HEK293T (cell line): ENCODE measurements at places on chromosomes 3 and 15.

DNA sequence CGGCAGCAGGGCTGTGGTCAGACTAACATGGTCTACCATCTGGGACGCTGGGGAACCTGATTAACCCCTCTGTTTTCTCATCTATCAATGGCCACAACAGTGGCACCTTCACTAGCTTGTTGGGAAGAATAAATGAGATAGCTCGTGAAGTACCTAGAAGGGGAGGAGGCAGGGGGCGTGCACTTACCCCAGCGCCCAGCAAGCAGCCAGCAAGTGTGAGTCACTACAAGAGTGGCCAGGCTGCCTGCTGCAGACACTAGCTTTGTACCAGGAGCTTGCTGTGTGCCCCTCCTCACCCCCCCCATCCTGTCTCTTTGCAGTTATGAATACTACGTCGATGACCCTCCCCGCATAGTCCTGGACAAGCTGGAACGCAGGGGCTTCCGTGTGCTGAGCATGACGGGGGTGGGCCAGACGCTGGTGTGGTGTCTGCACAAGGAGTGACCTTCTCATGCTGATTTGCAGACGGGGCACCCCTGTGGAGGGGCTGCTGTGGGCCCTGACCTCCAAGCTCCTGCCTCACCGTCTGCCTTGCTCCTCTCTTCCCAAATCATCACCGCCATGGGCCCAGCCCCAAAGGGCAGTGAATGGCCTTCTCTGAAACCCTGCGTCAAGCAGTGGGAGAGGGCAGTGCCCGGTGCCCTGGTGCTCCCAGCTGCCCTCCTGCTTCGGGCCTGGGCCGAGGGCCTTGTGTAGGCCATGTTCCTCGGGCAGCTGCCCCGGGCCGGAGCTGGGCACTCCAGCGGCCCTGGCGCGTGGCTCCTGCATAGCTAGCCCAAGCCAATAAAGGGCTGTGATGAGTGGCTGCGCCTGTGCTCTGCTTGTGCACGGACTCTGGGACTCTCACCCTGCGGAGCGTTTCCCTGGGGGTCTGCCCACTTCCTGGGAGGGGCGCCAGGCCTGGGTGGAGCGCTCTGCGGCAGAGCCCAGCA lies 2.6 kb upstream of the C15orf62 start:
- DNase-seq, result no peak

- no peak for DNase-seq
These were observed 242.5 kb upstream of the TBL1XR1 start for GRCh38 chr3:177439694-177440269.

GRCh38 chr3:160473978-160474377 lies 24.4 kb upstream of the TRIM59 start:
- DNase-seq, result no peak

GRCh38 chr3:149891621-149892020 lies 78.6 kb downstream of the RNF13 start:
- DNase-seq, result no peak

- DNase-seq, result no peak
These were observed 93.3 kb downstream of the ADAMTSL3 start for GRCh38 chr15:83747050-83747717.

- DNase-seq, result peak; percentile 6
These were observed 793 bp downstream of the SLC30A4 start for GRCh38 chr15:45521596-45522327.

GRCh38 chr3:196835086-196835485 lies 32.6 kb upstream of the SENP5 start:
- DNase-seq, result no peak

- no peak for DNase-seq
These were observed 42.9 kb downstream of the PAK2 start for GRCh38 chr3:196782511-196782910.

DNA sequence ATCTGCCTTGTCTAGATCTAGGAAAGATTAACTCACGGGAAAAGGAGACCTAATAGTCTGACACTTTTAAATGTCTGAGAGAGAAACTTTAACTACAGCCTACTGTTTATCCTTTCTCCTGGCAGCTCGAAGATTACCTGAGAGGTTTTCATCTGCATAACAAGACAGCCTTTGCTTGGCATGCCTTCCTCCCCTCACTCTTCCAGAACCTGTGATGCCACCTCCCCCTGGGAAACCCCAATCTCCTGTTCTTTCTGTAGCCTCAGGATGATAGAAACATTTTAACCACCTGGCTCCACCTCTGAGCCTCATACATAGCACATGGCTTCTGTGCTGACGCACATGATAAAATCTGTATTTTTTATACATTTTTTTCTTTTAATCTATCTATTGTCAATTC lies 420.8 kb downstream of the CNTN6 start:
- DNase-seq, result no peak

- DNase-seq, result no peak
These were observed 1443.7 kb upstream of the CADM2 start for GRCh38 chr3:83515123-83515522.

DNA sequence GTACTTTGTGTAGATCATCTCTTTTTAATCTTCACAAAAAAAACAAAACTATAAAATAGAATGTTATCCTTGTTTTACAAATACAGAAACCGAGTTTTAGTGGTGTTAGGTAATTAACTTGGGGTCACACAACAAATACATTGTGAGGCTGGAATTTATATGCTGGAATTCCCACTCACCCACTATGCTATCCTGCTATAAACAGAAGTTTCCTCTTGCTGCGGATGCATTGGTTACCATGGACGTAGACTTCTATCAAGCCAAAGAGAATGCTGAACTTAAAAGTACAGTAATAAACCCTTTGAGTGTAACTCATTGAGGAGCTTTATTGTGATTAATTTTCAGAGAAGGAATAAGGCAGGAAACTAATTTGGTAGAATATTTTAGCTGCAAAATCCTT lies 9.2 kb downstream of the SNAP23 start:
- DNase-seq, result no peak

DNA sequence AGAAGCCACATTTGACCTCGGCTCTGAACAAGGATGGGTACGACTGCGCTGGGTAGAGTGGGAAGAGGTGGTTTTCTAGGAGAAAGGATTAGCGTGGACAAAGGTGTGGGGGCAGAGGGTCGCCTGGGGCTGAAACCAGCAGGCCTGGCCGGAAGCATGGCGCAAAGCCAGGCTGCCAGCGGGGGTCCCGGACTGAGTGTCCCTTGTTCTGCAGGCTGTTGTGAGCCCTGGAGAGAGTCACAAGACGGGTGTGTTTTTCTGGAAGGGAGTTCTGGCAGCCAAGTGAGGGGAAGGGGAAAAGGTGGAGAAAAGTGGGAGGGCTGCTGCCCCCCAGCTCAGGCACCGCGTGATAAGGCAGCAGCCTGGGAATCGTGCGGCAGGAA lies 98.5 kb upstream of the MEF2A start:
- DNase-seq, result no peak

GRCh38 chr15:69729167-69729748 lies 276.6 kb downstream of the RPLP1 start:
- peak; percentile 47 for DNase-seq

- DNase-seq, result no peak
These were observed 177.6 kb downstream of the STAC start for GRCh38 chr3:36557708-36558421.

- no peak for DNase-seq
These were observed 305.6 kb upstream of the TGFBR2 start for GRCh38 chr3:30300809-30301208.

GRCh38 chr15:92020207-92020606 lies 166.7 kb downstream of the SLCO3A1 start:
- no peak for DNase-seq

- no peak for DNase-seq
These were observed 19.3 kb upstream of the TTBK2 start for GRCh38 chr15:42939841-42940240.

GRCh38 chr3:191958980-191959671 lies 498.2 kb downstream of the PYDC2 start:
- no peak for DNase-seq

- DNase-seq, result no peak
These were observed 101.2 kb downstream of the CORO2B start for GRCh38 chr15:68679961-68680371.

- no peak for DNase-seq
These were observed 48.1 kb downstream of the SETMAR start for GRCh38 chr3:4351164-4351855.

- no peak for DNase-seq
These were observed 279.2 kb downstream of the PDCD6IP start for GRCh38 chr3:34077417-34078195.

GRCh38 chr15:67090297-67091070 lies 25.1 kb downstream of the SMAD3 start:
- no peak for DNase-seq

DNA sequence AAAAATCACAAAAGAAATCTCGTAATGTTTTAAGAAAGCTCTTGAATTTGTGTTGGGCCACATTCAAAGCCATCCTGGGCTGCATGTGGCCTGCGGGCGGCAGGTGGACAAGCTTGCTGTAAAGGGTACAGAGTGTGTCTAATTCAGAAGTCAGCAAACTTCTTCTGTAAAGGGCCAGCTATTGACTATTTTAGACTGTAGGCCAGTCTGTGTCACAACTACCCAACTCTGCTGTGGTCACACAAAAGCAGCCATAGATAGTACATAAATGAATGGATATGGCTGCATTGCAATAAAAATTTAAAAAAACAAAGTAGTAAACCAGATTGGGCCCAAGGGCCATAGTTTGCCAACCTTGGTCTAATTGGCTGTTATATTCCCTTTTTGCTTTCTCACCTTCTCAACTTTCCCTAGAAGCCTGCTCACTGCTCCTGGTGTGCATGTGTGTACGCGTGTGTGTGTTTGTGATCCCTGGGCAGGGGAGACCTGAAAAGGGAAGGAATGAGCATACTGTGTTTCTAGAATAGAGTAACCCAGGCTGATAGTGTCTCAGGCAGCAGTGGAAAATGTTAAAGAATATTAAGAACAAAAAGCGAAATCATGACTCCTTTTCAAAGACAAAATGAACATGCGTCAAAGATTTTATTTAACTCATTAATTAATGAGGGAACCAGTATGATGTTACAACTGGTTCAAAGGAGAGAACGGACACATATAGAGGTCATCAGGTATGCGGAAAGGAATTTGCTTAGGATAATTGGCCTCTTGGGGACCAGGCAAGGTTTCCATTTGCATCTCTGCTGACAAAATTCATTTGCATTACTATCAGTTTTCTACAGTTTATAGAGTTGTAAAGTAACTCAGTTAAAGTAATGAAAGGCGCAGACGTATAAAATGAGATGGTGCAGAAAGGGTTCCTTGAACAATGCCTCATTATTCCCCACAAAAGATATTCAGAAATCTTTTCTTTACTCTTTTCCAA lies 248.0 kb downstream of the THSD4 start:
- DNase-seq, result no peak

DNA sequence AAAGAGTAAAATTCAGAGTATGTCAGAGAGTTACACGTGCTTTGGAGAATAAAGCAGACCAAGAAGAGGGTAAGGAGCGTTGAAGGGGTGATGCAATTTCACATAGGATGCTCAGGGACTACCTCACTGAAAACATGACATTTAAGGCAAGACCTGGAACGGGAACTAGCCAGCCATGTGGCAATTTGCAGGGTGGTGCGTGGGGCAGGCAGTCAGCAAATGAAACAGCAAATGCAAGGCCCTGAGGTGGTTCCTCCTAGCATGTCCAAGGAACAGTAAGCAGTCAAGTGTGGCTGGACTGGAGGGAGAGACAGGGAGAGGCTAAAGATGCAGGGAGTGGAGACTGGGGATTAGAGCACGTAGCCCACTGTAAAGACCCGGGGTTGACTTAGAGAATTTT lies 146.1 kb upstream of the LPP start:
- DNase-seq, result no peak

GRCh38 chr3:66279168-66279567 lies 58.4 kb downstream of the SLC25A26 start:
- no peak for DNase-seq

- no peak for DNase-seq
These were observed 49.6 kb downstream of the ECT2 start for GRCh38 chr3:172800156-172800555.

DNA sequence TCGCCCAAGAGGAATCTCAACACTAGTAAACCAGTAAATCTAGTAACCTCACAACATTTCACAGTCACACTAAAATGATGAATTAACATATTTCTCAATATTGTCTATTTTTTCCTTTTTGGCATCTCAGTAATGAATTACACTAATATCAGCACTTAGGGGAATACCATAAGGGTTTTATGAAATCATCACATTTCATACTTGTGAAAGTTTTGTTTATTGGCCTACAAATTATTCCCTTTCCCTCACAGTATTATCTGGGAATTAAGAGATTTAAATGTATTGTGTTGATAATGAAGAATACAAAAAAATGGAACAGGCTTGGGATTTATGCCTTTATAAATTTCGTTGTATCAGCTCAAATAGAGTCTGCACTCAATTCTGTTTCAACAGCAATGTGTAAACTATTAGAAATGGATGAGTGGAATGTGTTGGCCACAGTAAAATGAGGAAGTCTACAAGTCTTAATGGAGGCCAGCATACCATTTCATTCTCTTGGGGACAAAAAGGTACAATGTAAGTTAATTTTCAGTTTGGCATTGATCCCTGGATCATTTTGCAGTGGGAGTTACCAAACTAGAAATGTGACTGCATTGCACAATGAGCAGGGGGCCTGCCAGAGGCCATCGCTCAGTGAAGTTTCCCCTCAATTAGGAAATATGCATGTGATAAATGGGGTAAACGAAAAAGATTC lies 195.4 kb downstream of the FMN1 start:
- DNase-seq, result no peak

DNA sequence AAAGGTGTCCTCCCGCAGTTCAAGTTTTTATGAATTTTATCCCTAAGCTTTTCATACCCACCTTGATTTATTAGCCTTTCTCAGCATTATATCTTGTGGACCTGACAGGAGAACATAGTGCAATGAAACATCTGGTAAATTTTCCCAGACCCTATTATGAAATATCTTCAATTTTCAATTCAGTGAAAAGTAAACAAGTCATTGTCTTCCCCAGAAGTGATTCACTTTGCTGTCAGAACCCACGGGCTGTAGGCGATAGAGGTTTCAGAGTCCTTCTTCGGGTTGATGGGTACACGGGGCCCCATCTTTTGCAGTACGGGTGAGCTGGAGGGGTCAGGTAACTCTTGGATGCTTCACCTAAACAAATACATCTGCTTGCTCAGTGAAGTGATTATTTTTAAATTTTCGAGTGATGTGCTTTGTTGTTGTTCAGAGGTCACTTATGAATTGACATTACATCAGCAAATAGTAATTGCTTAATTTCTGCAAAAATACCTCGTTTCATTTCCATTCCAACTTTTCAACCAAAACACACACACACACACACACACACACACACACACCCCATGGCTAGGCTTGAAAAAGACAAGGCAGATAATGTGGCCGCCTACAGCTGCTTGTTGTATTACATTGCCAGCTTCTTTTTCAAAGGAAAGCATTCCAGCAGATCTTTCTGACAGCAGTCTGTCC lies 102.9 kb downstream of the SEMA6D start:
- DNase-seq, result no peak

- no peak for DNase-seq
These were observed 257.6 kb upstream of the ZPLD1 start for GRCh38 chr3:102177075-102177755.

GRCh38 chr3:118974356-118975097 lies 60.1 kb downstream of the IGSF11 start:
- no peak for DNase-seq

GRCh38 chr3:103992469-103992868 lies 1374.2 kb upstream of the ALCAM start:
- no peak for DNase-seq
